ENCODE measurements at places on chromosomes 2 and 18. TPM values are rescaled to one million over a fixed set of nuclear protein-coding genes. Genes with fewer than 3 reads are reported as not detected.

DNA sequence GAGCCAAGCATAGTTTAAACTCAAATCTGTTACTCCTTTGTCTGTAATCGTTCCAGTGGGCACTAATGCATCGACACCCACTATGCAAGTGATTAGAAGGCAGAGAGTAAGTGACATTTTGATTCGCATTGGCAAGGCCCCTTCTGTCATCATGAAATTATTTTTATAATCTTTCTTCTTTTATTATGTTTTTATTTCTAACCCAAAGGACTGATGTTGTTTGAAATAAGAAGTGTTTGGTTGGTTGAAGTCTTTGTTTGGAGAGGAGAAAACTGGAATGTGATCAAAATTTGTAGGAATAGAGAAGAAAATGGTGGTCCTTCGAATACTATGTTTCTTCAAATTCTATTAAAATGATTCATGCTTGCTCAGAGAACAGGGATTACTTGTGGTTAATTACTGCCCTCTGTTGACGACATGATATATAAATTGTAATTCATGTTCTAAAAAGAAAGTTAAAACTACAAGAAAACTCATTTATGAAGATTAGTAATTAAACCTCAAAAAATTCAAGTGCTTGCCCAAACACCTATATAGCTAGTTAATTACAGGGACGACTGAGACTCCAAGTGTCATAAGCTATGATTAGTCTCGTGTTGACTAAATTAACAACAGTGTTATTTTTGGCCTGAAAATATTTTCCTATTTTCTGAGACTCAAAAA lies 26.4 kb upstream of the TFPI start:
- no peak for DNase-seq

DNA sequence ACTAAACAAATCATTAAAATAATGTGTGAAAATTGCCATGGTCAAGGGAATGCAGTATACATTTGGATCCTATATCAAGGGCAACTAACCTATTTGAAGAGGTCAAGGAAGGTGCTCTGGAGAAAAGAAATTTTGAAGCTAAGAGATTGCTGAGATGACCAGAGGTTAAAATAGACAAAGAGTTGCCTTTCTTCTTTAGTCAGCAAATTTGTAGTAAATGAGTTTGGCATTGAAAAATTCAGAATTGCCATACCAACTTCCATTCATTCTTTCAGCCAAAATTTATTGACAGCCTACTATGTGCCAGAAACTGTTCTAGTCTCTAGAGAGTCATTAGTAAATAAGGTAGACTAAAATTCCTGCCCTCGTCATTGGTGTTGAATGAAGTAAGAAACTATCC lies 396.2 kb downstream of the BCL11A start:
- no peak for DNase-seq

Gene SLC14A1
- 22.9 TPM for total RNA-seq

DNA sequence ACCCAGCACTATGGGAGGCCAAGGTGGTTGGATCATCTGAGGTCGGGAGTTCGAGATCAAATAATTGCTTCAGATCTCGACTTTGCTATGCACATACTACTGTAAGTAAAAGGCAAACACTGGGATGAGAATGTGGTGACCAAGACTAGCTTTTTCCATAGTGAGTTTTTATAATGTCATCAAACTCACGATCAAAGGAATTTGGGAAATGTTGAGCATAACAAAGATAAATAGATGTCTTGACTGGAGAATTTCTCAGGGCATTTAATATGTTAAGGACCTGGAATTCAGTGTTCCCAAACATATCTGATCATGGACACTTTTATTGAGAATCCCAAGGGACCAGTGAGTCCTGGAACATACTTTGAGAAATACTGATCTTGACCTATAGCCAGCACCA lies 205.6 kb downstream of the ARHGAP15 start:
- DNase-seq, result no peak

Gene TLX2
- not detected for total RNA-seq

Data from thyroid gland (tissue), 4 donors.